Activated CD4-positive, alpha-beta T cell treated with anti-CD3 and anti-CD28 coated beads, Interleukin-2, amount 50 U/mL, for 1 hour (primary cell): ENCODE measurements at places on chromosomes 16 and 17.

- no peak for DNase-seq
Observed at GRCh38 chr16:59635674-59636073, 901.6 kb upstream of the GOT2 start.

DNA sequence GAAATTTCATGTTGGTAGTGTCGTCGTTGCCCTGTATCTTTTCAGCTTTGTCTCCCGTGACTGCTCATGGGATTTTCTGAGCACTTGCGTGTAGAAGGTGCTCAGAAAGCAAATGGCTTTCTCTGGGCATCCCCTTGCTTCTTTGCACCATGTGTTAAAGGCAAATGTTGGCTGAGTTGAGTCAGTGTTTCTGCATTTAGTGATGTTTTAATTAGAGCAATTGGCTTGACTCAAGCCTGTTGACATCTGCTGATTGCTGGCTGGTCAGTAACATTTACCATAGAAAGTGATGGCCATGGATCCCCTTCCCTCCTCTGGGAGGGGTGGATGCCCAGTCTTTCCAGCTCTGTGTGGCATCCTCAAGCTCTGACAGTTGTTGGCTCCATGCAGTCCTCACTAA is 187.2 kb upstream of the MPHOSPH6 start:
- no peak for DNase-seq

- DNase-seq, result no peak
Observed at GRCh38 chr17:69282002-69282401, 44.9 kb downstream of the ABCA5 start.

GRCh38 chr16:69431948-69432468 is 7.6 kb downstream of the CYB5B start:
- no peak for DNase-seq

DNA sequence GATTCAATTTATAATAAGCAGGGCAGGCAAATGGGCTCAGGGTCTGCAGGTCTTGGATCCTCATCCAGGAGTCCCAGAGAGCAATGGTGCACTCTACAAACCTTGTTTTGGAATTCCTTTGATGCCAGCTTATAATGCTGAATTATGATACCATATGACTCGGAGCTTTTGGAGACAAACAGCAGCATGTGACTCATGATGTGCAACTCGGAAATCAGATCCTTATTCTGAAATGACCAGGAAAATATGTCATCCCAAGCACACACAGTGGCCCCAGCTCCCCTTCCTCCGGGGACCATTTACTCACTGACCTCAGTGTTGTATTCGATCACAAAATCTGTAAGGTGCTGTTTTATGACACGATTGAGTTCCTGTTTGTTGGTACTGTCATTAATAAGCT is 20.2 kb upstream of the UMOD start:
- no peak for DNase-seq

DNA sequence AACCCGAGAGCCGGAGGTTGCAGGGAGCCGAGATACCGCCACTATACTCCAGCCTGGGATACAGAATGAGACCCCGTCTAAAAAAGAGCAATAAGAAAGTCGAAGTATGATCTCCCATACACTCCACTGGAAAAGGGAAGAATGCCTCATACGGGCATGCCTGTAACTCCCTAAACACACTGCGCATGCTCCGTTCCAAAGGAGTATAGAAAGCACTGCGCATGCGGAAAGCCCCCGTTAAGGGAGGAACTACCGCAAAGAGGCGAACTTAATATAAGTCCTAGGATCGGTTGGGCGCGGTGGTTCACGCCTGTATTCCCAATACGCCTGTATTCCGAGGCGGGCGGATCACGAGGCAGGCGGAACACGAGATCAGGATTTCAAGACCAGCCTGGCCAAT is 313.1 kb upstream of the ERCC4 start:
- no peak for DNase-seq

- peak; percentile 74 for DNase-seq
Observed at GRCh38 chr16:31487720-31488467, 5.0 kb downstream of the SLC5A2 start.

DNA sequence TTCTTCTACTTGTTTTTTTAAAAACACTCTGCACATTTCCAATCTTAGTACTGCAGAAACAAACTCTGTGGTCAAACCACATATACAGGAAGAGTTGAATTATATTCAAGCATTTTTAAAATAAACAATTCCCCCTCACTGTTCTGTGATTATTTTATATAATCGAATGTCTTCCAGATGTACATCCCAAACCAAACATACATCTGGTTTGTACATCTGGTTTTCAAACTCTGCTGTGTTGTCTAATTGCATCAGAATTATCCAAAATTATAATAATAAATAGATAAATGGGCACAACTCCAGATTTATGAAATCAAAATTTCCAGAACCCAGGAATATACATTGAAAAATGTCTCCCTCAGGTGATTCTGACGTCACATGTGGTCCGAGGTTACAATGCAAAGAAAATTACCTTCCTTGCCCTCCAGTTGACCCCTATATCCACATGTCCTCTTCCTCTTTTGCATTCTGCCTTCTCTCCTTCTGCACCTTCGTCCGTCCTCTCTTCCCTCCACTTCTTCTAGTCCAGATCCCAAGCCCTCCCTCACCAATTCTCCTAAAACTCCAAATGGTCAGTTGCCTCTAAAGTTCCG is 13.3 kb upstream of the CCDC144A start:
- no peak for DNase-seq

DNA sequence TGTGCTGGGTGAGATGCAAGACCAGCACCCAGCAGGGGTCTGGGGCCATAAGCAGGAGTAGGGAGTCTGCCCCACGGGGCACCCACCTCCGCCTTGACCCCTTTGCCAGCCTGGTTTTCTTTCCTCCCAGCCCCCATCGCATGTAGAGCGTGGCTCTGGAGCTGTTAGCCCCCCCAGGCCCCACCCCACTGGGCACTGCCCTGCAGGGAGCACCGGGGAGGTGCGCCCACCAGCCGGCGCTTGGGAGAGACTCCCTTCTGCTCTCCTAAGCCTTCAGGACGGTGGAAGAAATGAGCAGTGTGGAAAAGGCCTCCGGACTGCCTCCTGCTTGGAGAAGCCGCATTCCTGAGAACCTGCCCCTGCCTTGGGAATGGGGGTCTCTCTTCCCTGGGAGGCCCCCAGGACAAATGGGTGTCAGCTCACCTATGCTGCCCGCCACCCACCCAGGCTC is 186.2 kb downstream of the IRF8 start:
- DNase-seq, result no peak

GRCh38 chr16:9545522-9546437 is 454.3 kb downstream of the HAPSTR1 start:
- no peak for DNase-seq

GRCh38 chr17:45854209-45854608 is 9.5 kb downstream of the SPPL2C start:
- no peak for DNase-seq

DNA sequence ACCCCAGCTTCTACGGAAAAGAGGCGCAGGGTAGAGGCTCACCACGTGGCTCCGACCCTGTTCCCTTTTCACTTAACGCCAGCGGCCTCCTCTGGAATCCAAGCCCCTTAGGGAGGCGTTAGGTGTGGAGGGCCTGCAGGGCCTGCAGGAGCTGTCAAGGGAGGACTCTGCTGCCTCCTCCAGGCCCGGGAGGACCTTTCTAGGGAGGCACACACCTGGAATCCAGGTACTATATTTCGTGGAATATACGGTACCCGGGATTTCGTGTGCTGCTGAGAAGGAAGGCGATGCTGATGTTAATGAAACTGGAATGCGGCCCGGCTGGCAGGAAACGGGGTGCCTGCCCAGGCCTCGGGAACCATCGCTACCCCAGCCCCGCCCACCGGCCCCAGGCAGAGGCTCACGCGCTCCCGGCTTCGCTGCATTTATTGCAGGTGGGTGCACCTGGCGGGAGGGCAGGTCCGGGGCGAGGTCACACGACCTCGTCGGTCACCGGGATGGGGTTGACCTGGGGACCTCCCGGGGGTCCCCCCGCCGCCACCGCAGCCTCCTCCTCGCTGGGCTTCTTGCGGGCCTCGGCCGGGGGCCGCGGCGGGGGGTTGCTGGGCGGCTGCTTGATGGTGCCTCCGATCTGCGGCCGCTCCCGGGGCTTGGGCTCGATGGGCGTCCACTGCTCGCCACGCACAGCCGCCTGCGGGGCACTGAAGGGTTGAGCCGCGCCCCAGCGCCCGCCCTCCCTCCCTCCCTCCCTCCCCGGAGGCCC is 4.7 kb downstream of the IL17C start:
- DNase-seq, result no peak

DNA sequence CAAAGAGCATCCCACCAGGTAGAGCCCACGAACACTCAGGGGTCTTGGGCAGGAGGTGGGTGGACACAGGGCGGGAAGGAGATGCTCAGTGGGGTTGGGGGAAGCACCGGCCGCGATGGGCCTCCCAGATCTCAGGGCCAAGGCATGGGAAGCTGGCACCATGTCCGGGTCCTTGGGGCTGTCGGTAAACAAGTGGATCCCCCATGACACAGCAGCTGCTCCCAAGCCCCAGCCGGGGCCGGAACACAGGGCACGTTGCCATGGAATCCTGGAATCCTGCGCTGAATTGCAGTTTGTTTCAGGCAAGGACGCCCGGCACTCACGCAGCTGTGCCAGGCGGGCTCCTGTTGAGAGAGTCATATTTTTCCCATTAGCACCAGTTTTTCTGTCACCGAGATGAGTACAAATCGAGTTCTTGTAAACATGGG is 23.0 kb upstream of the CHMP6 start:
- no peak for DNase-seq

- DNase-seq, result no peak
Observed at GRCh38 chr17:48564188-48565021, 13.7 kb downstream of the HOXB4 start.

DNA sequence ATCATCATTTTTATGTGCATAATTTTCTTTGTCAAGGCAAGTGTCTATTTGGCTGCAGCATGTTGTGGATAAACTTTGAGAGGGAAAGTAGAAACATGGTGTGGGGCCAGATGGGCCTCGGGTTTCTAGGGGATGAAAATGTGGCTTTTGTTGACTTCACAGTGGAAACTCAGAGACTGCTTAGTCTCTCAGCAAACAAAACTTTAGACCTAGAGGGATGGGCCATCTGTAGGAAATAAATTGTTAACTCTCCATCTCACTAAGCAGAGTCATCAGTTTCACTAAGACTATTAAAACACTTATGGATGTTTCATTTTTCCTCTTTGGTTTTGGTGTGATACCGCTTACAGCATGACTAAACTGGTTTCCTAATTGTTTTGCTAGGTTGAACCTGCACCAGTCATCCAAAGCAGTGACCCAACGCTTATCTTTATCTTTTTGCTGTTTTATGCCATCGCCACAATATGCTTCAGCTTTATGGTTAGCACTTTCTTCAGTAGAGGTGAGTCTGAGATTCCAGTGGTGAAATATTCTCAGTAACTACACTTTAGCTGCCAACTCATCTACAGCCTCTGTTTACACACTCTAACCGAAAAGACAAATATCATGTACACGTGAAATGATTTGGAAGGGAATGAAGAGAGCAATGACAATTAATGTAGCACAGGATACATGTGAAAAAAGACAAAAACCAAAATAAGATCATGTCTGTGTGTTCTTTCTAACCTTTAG is 60.6 kb upstream of the CRYM start:
- DNase-seq, result no peak

DNA sequence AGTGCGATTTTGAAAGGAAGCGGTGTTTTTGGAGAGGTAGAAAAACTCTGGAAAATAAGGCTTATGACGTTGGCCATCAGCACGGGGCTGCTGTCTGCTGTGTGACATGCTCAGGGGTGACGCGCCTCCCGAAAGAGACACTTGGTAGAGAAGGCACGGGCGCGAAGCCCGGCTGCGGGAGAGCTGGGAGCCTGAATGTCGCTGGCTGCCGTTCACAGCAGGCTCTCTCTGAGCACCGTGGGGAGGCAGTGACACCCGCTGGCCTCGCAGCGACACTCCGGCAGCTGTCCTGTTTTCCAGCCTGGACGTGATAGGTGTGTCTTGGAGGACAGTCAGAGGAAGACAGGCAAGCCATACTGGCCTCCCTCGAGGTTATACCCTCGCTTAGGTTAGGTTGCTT is 759.1 kb upstream of the RBFOX1 start:
- no peak for DNase-seq

GRCh38 chr16:31089199-31089598 is 456 bp upstream of the PRSS53 start:
- no peak for DNase-seq

- no peak for DNase-seq
Observed at GRCh38 chr17:78940708-78941107, 15.5 kb upstream of the TIMP2 start.

- no peak for DNase-seq
Observed at GRCh38 chr17:34667656-34668055, 88.3 kb downstream of the TMEM132E start.

DNA sequence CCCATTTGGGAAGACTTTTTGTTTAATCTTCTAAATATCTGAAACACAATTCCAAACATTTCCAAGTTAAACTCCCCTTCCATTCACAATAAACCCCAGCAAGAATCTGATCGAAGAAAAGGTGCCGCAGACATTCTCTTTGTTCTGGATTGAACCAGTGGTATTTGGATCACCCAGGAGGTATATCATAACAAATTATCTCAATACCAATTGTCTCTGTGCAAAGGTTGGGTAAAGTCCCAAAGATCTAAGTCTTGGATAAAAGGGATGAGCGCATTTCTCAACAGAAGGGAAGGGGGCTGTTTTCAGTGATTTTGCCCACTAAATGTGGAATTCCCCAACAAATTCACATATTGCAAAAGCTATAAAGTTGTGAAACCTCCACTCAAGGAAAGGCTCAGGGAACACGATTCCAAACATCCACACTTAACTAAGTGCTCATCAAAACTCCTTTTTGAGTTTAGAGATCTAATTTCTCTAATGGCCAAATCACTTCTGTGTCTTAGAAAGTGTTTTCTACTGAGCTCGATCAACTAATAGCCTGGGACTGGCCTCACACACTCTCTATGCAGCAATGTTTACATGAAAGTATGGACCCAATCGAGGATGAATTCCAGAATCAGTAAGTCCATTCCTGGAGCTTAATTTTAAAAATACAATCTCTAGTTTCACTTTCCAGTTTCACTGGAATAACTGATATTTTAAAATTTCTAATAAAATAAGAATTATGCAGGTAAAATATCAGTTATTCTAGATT is 30.9 kb downstream of the SALL1 start:
- no peak for DNase-seq

GRCh38 chr16:24858219-24859041 is 12.7 kb downstream of the SLC5A11 start:
- DNase-seq, result peak; percentile 46
